Mucosa of descending colon (tissue), 3 donors: ENCODE measurements at places on chromosomes 1 and 21.

GRCh38 chr1:29903548-29904166 is 667.3 kb downstream of the PTPRU start:
- DNase-seq = no peak

GRCh38 chr21:46314441-46315020 is 9.1 kb downstream of the C21orf58 start:
- no peak for DNase-seq

- no peak for DNase-seq
Measured at GRCh38 chr21:34227386-34227852, 136.4 kb upstream of the KCNE2 start.

- no peak for DNase-seq
Measured at GRCh38 chr1:162161916-162162550, 92.5 kb downstream of the NOS1AP start.
